ENCODE measurements at places on chromosomes 5 and 9.
A peak's percentile ranks its signal among the peaks of the same experiment; 100 is the strongest.

DNA sequence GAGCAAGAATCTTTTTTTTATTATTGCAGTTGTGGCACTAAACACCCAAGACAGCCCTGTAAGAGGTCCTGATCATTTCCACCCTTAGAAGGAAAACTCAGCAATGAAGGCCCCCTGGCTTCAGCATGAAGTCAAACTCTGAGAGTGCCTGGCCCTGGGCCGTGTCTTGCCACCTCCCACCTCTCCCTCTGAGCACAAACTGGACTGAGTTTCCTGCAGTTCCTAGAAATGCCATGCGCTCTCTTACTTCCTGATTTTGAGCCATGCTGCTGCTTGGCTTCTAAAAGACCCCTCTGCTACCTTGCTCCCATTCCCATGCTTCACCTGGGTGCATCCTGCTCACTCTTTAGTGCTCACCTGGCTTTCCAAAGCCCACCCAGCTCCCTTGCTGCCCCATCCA is 140.4 kb upstream of the KLF9 start:
- DNase-seq = no peak

DNA sequence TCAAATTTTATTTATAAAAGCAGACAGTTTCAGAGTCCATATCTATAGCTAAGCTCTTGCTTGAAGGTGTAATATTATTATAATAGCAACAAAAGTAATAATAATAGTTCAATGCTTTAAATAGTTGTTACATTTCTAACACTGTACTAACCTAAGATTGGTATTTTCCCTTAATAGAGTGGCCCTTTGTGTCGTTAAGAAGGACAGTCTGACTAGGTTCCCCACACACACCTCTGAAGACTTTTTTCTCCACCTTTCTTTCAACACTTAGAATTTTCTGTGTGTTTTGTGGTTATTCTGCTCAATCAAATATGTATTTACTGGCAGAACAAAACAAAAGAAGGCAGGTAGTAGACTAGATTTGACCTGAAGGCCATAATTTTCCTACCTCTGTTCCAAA is 223.2 kb upstream of the ACO1 start:
- DNase-seq = no peak

DNA sequence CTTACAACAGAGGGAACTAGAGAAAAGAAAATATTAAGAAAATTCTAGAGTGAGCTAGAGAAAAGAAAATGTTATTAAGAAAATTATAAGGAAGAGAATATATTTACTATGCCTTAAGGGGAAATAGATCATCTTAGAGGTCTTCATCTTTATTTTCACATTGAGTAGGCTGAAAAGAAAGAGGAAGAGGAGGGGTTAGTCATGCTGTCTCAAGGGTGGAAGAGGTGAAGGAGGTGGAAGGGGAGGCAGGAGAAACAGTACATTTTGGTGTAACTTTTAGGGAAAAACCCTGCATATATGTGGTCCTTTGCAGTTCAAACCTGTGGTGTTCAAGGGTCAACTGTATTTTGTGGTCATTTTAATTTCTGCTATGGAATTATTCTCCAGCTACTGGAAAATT is 46.6 kb downstream of the PPIP5K2 start:
- DNase-seq = no peak

DNA sequence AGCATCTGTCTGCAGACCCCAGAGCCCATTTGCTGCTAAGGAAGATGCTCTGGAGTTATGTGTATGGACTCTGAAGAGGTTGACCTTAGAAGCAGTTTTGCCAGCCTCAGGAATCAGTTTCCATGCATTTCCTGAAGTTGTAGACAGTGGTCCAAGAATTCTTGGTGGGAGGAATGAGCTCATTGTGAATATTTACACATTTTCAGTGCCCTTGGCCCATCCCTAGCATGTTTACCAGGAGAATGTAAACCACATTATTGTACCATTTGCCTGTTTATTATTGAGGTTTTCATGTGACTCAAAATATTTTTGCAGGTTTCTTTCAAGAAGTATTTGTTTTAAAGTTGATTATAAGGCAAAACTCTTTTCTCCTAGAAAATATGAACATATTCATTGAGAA is 93.8 kb downstream of the NXNL2 start:
- DNase-seq = no peak

DNA sequence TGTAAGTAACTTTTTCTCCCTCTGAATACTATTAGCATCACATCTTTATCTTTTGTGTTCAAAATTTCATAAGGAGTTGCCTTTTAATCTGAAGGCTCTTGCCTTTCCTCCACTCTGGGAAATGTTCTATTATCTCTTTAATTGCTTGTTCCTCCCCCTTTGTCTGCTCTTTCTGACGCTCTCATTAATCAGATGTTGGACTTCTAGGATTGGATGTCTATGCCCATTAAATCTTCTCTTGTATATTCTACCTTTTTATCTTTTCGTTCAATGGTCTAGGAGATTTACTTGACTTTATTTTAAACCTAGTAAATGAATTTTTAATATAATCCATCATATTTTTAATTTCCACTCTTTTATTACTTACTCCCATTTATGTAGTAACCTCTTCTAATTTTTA is 76.7 kb downstream of the MARCHF3 start:
- no peak for DNase-seq

- no peak for DNase-seq
Measured at GRCh38 chr9:90961375-90961774, 159.8 kb downstream of the SYK start.

DNA sequence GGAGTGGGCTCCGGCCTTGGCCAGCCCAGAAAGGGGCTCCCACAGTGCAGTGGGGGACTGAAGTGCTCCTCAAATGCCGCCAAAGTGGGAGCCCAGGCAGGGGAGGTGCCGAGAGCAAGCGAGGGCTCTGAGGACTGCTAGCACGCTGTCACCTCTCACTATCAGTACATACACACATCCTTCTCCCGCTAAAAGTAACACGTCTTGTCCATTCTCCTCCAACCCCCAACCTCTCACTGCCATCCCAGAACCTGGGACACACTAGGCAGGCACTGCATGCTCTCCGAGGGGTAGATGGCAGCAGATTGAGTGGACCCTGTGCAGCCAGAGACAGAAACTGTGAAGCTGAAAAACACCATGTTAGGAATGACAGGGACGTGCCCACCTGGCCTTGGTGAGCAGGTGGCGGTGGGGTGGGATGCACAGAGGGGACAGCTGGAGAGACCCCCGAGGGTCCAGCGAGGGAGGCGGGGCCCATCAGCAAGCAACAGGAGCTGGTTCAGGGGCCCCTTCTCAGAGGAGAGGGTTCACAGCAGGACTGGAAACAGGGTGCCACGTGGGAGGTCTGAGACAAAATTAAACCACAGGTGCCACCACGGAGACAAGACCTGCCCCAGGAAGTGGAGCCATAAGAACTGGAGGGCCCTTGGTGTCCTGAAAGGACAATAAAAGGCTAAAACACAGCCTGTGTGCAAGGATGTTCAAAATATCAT is 16.9 kb downstream of the SEMA4D start:
- no peak for DNase-seq

GRCh38 chr9:19146441-19147024 is 19.2 kb upstream of the PLIN2 start:
- DNase-seq = no peak

- no peak for DNase-seq
Measured at GRCh38 chr9:81477669-81478068, 211.7 kb downstream of the TLE1 start.

- no peak for DNase-seq
Measured at GRCh38 chr5:172659909-172660628, 19.0 kb downstream of the NEURL1B start.

DNA sequence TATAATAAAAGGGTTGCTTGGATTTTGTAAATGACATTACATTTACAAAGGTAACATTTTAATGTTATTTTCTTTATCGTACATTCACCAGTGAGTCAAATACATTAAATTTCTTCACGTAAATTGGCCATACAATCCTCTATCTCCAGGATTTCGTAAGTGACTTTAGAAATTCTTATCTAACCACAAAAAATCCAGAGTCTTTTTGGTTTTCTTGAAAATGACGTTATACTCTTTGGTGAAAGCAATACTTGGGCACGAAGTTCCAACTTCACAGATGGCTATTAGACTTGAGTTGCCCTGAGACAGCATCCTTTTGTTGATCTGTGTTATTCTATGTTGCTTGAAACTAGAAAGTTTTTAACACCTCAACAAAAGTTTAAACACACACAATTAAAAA is 87.4 kb upstream of the CDH10 start:
- no peak for DNase-seq

- DNase-seq = no peak
Measured at GRCh38 chr9:98444601-98445000, 189.2 kb upstream of the TBC1D2 start.

GRCh38 chr9:127455324-127455992 is 4.1 kb downstream of the LRSAM1 start:
- no peak for DNase-seq

- no peak for DNase-seq
Measured at GRCh38 chr5:104611135-104611767, 1048.7 kb upstream of the NUDT12 start.

DNA sequence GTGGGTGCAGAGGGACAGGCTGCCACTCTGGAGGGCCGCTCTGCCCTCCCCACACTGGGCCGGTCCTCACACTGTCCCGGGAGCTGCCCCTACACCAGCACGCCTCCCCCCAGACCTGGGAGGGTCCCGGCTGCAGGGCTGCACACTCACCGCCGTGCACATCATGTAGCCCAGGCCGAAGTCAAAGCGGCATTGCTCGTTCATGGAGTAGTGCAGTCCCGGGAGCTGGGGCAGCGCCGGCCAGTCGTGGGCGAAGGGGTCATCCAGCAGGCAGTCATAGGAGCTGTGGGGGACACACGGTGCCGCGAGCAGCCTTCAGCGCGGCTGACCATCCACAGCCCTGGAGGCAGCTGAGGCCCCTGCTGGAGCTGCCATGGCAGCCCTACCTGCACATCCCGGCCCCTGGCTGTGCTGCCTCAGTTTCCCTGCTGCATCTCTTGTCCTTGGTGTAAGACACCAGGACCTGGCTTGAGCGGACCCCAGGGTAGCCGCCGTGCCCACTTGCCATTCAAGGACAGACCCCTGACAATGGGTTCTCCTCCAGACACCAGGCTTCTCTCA is 93.2 kb downstream of the ZNF354C start:
- no peak for DNase-seq

DNA sequence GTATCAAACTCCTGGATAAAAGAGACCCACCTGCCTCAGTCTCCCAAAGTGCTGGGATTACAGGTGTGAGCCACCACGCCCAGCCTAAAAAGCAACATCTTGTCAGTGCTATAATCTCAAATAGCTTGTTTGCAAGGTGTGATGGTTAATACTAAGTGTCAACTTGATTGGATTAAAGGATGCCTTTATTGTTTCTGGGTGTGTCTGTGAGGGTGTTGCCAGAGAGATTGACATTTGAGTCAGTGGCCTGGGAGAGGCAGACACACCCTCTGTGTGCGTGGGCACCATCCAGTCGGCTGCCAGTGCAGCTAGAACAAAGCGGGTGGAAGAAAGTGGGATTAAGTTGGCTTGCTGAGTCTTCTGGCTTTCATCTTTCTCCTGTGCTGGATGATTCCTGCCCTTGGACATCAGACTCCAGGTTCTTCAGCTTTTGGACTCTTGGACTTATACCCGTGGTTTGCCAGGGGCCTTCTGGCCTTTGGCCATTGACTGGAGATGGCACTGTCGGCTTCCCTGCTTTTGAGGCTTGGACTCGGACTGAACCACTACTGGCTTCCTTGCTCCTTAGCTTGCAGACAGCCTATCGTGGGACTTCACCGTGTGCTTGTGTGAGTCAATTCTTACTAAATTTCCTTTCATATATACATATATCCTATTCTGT is 28.1 kb downstream of the TARS1 start:
- no peak for DNase-seq

DNA sequence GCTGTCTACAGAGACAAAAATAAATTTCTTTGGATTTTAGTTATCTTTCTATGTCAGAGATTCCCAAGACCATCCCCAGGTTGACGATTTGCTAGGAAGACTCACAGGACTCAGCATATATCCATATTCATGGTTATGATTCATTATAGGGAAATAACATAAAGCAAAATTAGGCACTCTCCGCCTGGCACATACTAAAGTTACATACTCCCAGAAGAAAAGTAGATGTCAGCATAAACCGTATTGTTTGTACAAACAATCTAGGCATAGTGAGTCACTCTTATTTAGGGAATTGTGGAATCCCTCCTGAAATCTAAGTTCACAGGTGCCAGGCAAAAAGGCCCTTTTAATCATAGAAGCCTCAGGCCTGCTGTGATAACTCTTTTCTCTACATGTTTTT is 62.9 kb downstream of the INSL6 start:
- DNase-seq = no peak

GRCh38 chr5:54905942-54906537 is 79.4 kb downstream of the ESM1 start:
- peak; percentile 48 for DNase-seq

- DNase-seq = no peak
Measured at GRCh38 chr9:18124760-18125159, 349.2 kb upstream of the ADAMTSL1 start.

GRCh38 chr9:114678795-114679194 is 3.2 kb downstream of the TEX48 start:
- no peak for DNase-seq

DNA sequence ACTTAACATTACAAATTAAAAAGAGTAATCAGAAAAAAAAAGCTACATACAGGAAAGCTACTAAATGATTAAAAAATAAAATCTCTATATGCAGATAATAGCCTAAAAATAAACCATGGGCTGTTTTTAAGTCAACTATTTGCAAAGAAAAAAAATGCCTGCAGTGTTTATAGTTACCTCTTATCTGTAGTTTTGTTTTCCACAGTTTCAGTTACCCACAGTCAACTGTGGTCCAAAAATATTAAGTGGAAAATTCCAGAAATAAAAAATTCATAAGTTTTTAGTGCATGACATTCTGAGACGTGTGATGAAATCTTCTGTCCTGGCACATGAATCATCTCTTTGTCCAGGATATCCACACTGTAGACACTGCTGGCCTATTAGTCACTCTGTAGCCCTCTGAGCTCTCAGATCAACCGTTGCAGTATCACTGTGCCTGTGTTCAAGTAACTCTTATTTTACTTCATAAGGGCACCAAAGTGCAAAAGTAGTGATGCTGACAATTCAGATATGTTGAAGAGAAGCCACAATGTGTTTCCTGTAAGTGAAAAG is 59.2 kb downstream of the PRELID2 start:
- no peak for DNase-seq

GRCh38 chr5:33372721-33373472 is 67.9 kb upstream of the TARS1 start:
- DNase-seq = no peak

- DNase-seq = no peak
Measured at GRCh38 chr9:124330011-124330697, 72.4 kb downstream of the NEK6 start.

Data from stimulated activated CD4-positive, alpha-beta T cell treated with anti-CD3 and anti-CD28 coated beads, Interleukin-1b, Interleukin-23, amount 100 ng/mL, for 1 hour (primary cell).